ENCODE measurements at places on chromosomes 3 and 15.

DNA sequence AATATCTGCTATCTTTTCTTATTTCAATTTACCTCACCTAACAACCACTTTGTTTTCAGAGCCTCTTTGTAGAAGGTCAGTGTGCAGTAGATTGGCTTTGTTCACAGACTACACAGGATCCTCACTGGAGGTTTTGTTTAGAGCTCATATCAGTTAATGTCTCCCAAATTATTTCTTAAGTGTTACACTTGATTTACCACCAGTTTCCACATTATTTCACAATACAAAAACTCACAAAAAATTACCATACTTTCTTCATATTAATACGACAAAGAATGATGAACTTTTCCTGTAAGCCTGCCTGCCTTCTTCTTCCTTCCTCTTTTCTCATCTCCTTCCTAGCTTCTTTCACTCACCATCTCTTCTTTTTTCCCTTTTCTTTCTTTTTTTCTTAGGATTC, 133.3 kb downstream of the ALCAM start:
- DNase-seq = no peak

DNA sequence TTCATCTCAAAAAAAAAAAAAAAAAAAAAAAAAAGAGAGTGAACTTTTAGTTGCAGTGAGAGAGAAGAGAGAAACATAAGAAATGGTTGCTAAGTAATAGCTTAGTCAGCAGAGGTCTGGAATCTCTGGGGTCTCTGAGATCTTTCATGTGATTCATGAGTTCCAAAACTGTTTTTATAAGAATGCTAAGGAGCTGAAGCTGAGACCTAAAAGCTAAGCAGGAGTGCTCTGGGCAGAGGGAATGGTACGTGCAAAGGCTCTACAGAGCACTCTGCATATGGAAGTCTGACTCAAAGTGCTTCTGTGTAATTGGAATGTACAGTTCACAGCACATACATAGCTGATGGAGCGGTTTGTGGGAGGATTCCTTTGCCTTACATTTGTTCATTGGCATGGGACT, 66.3 kb upstream of the LRIG1 start:
- no peak for DNase-seq

DNA sequence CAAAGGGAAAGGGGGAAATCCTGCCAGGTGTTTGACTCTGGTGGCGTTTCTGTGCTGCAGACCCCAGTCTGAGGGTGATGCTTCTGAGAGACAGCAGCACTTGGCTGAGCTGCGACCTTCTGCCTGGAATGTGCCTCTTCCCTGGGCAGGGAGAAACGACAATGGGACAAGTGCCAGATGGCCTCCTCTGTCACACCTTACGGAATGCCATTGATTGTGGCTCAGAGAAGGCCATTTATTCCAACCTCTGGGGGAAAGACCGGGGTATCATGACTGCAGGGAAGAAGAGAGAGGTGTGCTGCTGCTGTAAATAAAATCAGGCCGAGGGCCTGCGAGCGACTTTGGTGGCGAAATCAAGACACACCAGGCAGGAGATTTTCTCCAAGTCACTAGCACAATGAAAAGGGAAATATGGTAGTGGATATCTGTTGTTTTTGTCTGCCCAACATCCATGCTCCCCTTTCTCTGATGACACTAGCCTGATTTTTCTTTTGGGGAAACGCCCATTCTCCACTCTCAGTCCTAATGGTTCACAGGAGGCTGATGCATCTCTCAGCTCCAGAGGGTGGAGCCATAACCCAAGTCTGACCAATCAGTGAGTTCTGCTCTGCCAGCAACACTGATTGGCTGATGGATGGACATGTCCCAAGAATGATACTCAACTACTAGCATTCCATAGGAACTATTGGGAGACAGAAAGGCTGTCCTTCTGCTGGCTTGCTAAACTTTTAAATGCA, 336.1 kb downstream of the FOXP1 start:
- DNase-seq = no peak

DNA sequence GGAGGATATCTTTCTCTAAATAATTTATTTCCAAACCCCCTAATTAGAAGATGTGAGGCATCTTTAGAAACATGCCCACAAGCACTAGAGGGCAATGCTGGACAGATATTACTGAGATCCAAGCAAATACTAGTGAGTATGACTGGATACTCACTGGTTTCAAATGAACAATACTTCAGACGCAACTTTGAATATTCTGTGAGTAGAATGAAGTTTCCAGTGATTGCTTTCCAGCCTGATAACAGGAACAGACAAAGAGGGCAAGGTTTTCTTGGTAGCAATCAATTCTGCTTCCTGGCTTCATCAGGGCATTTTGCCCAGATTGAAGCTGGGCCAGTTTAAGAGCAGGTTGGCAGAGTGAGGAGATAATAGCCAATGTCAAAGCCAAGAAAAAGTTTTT, 442.6 kb upstream of the PDZRN3 start:
- no peak for DNase-seq

- no peak for DNase-seq
Measured at GRCh38 chr3:182782149-182782548, 11.2 kb upstream of the ATP11B start.

DNA sequence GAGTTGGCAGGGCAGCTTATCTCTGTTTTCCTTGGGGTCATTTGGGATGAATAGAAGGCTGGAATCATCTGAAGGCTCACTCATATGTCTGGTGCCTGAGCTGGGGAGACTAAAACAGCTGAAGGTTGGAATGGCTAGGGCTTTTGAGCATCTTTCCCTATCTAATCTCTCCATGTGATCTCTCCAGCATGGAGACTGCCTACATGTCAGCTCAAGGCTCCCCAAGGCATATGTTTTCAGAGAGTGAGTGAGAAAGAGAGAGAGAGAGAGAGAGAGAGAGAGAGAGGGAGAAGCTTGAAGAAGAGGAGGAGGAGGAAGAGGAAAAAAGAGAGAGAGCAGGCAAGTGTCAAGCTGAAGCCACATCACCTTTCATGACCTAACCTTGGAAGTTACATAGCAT, 143.4 kb downstream of the EBLN2 start:
- DNase-seq = no peak

DNA sequence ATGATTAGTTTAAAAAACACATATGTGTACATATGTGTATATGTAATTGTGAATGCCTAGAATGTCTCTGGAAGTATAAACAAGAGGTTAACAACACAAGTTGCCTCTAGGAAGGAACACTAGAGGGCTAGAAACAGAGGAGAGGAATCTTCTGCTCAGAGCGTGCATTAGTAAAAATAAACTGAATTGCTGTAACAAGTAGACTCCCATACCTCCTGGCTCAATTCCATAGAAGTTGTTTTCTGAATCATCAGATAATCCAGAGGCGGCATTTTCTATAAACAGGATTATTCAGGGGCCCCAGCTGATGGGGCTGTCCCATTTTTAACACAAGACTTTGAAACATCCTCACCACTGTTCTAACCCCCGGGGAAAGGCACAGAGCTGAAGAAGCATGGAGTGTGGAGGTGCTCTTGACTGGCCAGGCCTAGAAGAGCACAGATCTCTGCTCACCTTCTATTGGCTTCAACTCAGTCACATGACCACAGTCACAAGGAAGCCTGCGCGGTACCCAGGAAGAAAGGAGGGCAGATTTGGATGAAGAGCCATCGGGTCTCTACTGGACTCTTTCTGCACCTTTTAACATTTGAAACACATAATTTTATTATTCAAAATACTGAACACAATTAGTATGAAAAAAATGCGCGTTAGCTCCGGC, 145.7 kb downstream of the TLE3 start:
- no peak for DNase-seq

DNA sequence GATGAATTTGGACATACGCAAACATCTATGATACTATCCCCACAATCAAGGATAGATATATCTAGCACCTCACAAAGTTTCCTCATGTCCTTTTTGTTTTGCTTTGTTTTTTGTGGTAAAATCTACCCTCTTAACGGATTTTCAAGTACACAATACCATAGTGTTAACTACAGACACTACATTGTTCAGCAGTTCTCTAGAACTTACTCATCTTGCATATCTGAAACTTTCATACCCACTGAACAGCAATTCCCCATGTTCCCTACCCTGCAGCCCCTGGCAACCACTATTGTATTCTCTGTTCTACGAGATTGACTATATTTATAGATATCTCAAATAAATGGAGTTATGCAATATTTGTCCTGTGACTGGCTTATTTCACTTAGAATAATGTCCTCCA, 58.1 kb upstream of the TJP1 start:
- DNase-seq = no peak

DNA sequence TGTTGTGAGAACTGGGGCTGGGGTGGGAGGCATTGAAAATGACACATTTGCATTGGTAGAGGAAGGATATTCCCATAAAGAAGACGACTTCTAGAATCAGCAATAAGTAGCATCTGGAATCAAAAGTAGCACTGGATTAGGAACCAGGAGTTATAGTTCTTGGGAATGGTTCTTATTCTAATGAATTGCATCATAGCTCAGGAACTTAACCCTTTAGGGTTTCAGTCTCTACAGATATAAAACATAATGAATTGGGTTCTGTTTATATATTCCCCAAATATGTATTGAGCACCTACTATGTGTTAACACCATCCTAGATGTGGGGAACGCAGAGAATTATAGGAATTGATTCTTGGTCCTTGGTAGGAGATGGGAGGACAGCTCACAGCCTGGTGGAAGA, 16.3 kb upstream of the SNRK start:
- no peak for DNase-seq

DNA sequence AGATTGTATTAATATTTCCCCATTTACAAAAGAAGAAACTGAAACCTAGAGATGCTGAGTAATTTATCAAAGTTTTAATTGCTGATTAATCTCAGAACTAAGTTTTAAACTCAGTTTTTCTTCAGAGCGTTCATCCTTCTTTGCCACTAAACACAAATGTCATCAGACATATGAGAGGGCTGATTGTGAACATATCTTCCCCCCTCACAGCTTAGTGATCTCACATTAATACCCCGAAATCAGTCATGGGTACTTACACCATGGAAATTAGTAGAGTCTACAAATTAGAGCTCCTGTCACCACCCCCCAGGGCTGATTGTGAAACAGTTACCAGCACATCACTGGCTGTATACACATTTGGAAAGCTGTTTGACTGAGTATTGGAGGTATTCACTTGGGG, 189.3 kb upstream of the SGO1 start:
- no peak for DNase-seq

- DNase-seq = no peak
Measured at GRCh38 chr3:150611666-150612065, 8.5 kb downstream of the SELENOT start.

GRCh38 chr3:61733876-61734275, 172.5 kb downstream of the PTPRG start:
- no peak for DNase-seq

GRCh38 chr3:71497367-71497897, 86.1 kb downstream of the FOXP1 start:
- no peak for DNase-seq

Data from frontal cortex (tissue), 4 donors.